Right renal cortex interstitium (tissue), 3 donors: ENCODE measurements at places on chromosomes 12 and 14. TPM values are rescaled to one million over a fixed set of nuclear protein-coding genes. Genes with fewer than 3 reads are reported as not detected.

- no peak for DNase-seq
Measured at GRCh38 chr14:86823581-86823980, 1169.4 kb downstream of the GALC start.

DNA sequence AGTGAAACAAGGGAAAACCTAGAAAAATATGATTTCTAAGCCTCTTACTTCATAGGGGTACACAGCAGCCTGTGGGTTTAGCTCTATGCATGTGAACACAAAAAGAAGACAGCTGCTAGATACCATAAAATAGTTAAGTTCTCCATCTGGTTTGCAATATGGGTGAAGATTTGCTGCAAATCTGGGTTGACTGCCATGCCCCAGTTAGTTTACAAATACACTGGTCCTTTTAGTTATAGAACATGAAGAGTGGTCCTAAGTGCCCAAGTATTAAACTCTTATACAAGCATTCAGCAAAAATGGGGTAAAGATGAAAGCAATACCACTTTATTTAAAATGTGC is 176.1 kb downstream of the AEBP2 start:
- DNase-seq = no peak

DNA sequence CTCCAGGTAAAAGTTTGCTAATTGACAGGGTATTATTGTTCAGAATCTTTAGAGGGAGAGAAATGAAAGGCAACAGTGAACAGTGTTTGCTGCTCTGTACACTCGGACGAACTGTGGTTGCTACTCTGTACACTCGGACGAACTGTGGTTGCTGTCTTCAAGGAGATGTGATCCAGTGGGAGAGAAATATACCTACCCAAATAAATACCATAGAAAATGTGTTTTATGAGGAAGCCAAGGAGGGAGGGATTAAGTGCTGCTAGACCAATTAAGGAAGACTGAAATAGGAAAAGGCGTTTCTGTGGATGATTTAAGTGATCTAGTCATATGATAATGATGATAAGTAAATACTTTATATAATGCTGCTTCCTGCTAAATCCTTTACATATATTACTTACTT is 2.7 kb downstream of the STK38L start:
- DNase-seq = no peak

Gene TAS2R13
- 0.10 TPM for polyA plus RNA-seq

Gene MYRFL
- polyA plus RNA-seq = 1.1 TPM

Gene CBX5
- polyA plus RNA-seq = 118 TPM

GRCh38 chr14:22252686-22253085 is 336.3 kb downstream of the DAD1 start:
- DNase-seq = no peak

- DNase-seq = no peak
Measured at GRCh38 chr14:23864861-23865260, 88.7 kb upstream of the DHRS4 start.

Gene POMT2
- 38.6 TPM for polyA plus RNA-seq

DNA sequence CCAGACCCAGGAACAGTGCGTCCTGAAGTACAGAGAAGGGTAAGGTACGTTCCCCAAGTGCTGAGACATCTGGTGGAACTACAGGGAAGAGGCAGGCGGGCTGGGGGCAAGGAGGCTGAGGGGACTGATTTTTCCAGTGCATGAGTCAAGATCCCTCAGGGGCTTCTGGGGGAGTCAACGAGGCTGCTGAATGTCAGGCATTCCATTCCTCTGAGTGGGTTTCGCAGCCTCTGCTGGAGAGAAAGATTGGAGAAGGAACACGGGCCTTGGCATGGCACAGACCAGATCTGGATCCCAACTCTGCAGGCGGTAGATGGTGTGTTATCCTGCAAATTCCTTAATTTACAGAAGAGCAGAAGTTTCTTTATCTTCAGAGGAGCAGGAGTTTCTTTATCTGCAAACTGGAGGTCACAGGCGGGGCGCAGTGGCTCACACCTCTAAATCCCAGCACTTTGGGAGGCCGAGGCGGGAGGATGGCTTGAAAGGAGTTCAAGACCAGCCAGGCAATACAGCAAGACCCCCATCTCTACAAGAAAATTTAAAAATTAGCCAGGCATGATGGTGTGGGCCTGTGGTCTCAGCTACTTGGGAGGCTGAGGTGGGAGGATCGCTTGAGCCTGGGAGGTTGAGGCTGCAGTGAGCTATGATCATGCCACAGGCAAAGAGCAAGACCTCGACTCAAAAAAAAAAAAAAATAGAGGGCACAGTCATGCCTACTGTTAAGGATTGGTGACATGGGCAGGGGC is 132.6 kb upstream of the MAP1LC3B2 start:
- DNase-seq = no peak

Gene CLEC1A
- 4.0 TPM for polyA plus RNA-seq
